ENCODE measurements at places on chromosomes 3 and 15.

- DNase-seq: no peak
Observed at GRCh38 chr15:67201136-67201535, 53.3 kb downstream of the AAGAB start.

GRCh38 chr3:116939091-116939490 lies 229.5 kb downstream of the TUSC7 start:
- DNase-seq: no peak

DNA sequence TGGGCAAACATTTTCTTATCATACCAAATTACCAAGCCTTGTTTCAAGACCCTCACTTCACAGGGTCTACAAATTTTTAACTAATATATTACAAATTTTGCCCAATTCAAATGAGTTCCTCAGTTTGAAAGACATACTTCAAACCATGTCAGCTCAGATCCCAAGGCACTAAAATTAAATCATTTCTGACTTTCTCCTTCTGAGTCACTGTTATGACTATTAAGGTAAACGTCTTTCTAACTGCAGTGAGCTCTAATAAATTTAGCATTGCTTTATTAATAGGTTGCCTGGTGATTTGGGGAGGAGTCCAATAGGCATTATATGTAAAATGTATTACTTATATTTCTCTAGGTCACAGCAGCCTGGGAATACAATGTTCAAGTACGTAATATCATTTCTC lies 158.2 kb upstream of the ARHGEF26 start:
- no peak for DNase-seq

- no peak for DNase-seq
Observed at GRCh38 chr3:185280572-185281365, 26.9 kb upstream of the EHHADH start.

DNA sequence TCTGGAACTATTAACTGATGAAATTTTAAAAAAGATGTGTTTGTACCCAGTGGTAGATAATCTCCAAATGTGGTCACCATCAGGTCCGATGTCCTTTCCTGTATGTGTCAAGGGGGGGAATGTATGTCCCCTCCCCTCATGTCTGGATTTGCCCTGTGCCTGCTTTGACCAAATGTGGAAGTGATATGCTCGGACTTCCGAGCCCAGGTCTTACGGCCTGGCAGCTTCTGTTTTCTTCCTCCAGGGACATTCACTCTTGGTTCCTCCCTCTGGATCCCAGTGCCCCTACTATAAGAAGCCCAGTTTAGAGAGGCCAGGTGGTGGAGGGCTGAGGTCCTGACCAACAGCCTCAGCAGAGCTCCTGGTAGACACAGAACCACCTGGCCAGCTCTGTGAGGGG lies 75.5 kb downstream of the CCR1 start:
- DNase-seq: no peak

GRCh38 chr15:42315521-42315920 lies 42.3 kb upstream of the TMEM87A start:
- no peak for DNase-seq

GRCh38 chr15:37900326-37901221 lies 33.9 kb upstream of the TMCO5A start:
- DNase-seq: no peak

DNA sequence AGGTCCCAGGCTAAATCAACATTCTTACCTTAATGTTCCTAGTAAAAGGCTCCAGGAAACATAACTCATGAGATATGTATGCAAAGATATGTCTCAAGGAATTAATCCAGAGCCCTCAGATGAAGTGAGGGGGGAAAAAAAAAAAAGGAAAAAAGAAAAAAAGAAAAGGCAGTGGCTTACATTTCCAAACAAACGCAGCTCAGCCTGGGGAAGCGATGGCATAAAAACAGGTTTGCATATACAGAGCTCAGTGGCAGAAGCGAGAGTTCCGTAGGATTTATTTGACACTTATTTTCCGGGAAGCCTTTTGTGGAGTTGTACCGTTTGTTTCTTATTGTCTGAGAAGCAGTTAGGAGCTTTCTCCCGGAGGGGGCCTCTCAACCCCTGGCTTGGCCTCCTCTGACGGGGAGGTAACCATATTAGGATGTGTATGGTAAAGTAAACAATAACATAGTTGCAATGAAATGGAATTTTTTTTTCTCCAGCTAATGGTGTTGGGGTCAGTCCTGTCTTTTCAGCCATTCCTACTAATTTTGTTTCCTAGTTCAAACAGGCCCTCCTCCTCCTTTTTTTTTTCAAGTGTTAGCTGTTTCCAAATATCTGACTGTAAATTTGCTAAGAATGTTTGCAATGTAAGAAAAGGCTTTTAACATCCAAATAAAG lies 338.6 kb downstream of the FOXP1 start:
- no peak for DNase-seq

GRCh38 chr3:36992806-36993325 lies at the start of gene EPM2AIP1:
Gene EPM2AIP1, minus strand, starts transcription at chr3:36993131. Its CDS starts 54 bp downstream, at chr3:36993077.
- DNase-seq: no peak

DNA sequence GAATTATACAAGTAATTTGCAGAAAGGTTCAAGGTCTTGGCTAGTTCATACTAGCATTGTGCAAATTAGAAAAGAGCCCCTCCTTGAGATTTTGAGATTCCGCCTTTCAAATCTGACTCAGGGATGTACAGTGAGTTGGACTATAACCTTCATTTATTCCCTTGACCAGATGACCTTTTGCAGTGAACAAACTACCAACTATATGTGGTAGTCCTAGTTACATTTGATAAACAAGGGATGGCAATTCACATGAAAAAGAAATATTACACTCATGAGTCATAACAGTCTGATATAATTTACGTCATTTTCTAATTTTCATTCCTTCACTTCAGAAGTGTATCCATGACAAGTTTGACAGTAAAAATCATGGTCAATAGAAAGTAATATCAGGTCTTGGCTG lies 860.4 kb downstream of the ROBO1 start:
- no peak for DNase-seq

GRCh38 chr3:118348169-118348557 lies 686.5 kb downstream of the IGSF11 start:
- no peak for DNase-seq

- no peak for DNase-seq
Observed at GRCh38 chr3:102745881-102746280, 311.1 kb downstream of the ZPLD1 start.

GRCh38 chr3:112803467-112803866 lies 43.2 kb downstream of the CD200R1L start:
- DNase-seq: no peak

- DNase-seq: no peak
Observed at GRCh38 chr3:109187390-109187789, 50.9 kb downstream of the C3orf85 start.

DNA sequence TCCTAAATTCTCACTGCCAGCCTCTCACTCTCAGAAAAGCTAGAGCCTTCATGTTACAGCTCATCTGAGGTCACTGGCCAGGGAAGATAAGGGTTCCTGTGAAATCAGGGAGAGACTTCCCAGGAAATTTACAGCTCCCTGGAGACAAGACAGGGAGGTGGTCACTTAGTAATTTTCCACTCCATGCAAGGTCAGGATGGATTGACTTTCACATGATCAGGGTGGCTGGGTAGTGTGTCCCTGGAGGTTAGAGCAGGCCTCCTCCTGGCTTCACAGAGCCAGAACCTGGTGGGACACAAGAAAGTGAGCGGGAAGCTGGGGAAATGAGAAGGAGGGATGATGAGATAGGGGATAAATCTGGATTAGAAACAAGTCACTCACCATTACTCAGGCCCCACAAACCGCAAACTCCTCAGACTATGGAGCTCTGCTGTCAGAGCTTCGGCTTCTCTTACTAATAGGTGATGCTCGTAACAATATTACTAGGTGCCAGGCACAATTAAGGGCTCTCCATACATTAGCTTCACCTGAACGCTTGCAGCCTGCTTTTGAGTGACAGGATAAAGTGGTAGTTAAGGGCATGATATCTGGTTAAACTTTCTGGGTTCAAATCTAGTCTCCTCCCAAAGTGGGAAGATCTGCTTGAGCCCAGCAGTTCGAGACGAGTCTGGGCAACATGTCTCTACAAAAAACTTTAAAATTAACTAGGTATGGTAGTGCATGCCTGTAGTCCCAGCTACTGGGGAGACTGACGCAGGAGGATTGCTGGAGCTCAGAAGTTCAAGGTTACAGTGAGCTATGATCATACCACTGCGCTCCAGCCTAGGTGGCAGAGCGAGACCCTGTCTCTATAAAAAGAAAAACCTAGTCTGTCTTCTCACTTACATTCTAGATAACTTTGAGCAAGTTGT lies 24.9 kb downstream of the DUOX2 start:
- no peak for DNase-seq

DNA sequence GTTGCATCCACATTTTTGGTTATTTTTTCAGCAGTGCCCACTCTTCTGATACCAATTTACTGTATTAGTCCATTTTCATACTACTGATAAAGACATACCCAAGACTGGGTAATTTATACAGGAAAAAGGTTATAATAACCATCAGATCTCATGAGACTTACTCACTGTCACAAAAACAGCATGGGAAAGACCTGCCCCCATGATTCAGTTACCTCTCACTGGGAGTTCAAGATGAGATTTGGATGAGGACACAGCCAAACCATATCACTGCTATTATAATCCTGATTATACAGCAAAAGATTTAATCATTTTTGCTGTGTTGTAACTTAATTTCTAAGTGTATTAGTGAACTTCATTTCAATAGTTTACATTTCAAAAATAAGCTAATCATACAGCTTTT lies 6.6 kb downstream of the ZBED2 start:
- no peak for DNase-seq

DNA sequence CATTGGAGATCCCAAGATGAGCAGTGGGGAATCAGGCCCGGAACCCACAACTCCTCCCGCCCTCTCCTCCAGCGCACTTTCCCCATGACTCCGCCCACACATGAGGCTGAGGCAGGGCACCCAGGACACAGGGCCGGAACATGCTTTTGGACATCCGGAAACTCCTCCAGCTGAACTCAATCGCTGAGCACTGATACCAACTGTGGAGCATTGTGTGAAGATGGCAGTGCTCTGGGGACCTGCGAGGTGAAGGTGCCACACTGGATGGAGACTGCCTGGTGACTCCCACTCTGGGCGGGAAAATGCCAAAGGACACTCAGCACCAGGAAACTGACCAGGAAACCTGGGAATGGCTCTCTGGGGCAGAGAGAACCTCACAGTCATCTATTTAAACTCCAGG lies 189.1 kb downstream of the FAM43A start:
- no peak for DNase-seq
